ENCODE measurements at places on chromosomes 3 and 15.

- DNase-seq, result no peak
Measured at GRCh38 chr3:33392703-33393125, 47.5 kb downstream of the UBP1 start.

DNA sequence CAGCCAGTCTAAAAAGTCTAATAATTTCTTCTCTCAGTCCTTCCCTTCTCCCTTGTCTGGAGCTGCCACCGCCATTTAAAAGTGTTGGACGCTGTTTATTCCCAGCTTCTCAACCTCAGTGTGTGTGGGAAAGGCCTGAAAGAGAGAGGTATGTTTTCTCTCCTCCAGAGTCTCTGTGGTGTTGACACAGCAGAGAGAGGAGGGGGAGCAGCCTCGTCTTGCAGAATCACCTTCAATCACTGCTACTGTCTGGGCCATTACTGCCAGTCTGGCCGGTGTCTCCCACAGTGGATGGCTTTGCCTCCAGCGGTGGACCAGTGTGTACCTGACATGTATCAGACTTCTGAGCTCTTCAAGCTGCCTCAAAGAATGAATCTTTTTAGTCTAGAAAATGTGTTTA lies 101.4 kb upstream of the TRIM42 start:
- DNase-seq, result no peak

GRCh38 chr15:40806672-40807027 lies 239 bp upstream of the ZFYVE19 start:
- no peak for DNase-seq

GRCh38 chr3:51275111-51275805 lies 109.8 kb upstream of the MANF start:
- no peak for DNase-seq

DNA sequence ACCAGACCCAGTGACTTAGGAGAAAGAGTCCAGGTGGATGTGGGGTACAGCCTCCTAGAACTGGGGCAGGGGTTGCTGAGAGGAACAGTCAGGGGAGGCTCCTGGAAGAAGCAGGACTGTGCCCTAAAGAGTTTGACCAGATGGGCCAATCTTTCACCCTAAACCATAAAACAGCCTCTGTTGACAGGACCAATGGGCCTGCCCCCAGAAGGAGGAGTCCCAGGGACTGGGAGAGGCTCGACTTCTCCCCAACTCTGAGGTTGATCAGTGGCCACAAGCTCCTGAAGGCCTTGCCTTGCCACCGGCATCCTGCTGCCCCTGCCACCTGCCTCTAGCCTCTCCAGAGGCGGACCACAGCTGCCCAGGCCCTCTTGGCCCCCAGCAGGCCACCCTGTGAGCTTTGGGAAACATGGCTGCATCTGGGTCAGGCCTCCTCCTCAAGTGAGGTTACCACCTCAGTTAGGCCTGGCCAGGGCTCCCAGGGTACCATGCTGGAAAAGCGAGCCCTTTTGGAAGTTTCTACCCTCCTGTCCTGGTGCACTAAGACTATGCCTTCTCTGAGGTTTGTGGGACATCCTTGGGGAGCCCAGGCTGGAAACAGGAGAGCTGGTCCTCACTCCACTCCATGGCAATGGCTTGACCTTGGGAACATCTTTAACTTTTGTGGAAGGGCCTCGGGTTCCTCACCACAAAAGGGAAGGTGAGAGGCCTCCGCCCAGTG lies 2.8 kb downstream of the VIPR1 start:
- DNase-seq, result no peak

- no peak for DNase-seq
Measured at GRCh38 chr15:72117486-72118016, 399 bp downstream of the MYO9A start.

DNA sequence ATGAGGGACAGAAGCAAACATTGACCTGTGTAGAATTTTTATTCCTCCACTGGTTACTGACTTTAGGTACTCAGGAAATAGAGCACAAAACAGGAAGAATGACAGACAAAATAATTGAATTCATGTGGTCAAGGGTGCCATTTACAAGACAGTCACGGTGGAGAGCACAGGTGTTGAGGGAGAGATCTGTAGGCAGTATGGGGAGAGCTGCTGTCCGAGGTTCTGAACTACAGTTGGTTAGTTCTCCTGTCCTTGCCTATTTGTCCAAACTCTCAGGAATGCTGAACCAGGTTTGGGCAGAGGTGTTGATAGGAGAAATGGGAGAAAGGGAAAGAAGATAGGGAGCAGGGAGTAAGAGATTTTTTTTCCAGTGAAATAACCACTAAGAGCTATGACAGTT lies 178.5 kb upstream of the ZBTB20 start:
- no peak for DNase-seq

DNA sequence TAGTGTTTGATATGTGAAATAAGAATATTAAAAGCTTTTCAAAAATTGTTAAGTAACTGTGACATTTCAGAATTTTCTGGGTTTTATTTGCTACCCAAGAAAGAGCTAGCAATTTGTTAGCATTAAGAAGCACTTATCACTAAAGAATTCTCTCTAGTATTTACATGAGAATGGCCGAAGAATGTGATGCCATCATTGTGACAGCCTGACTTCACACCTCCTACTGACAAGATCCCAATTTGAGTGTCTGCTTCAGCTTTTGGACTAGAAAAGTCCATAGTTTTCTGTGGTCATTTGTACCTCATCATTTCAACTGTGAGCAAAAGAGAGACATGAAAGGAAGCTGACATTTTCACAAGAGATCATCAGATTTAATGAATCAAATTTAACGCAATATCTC lies 548.1 kb upstream of the AGTR1 start:
- DNase-seq, result no peak
